ENCODE measurements at places on chromosomes 7 and 10.

- H3K4me3 ChIP-seq: no peak overlapping the region
- no peaks in the 10 kb centered on the region for H3K4me1 ChIP-seq
- no peak overlapping the region for H3K27ac ChIP-seq
Measured at GRCh38 chr10:32256613-32257437, 90.1 kb downstream of the EPC1 start.

DNA sequence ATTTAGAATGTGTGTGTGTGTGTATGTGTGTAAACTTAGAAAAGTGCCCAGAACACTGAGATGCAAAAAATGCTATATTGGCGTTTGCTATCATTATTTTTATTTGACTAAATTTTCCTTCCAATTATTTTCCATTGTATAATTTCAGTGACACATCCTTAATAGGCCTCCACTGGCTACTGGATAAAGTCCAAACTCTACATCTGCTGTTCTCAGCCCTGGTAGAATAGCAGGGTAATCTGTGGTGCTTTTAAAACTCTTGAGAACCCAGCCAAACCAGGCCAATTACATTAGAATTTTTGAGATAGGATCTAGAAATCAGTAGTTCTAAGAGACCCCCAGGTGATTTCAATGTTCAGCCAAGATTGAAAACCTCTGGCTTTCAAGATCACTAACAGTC is 66.4 kb downstream of the ZNF503 start:
- no peak overlapping the region for H3K27ac ChIP-seq
- H3K36me3 ChIP-seq: no peaks in the 10 kb centered on the region
- no peak overlapping the region for H3K4me3 ChIP-seq
- no peaks in the 10 kb centered on the region for H3K27me3 ChIP-seq
- H3K4me1 ChIP-seq: no peaks in the 10 kb centered on the region

GRCh38 chr10:3476640-3477448 is 304.3 kb upstream of the PITRM1 start:
- H3K36me3 ChIP-seq: no peaks in the 10 kb centered on the region
- DNase-seq: no peak
- H3K4me3 ChIP-seq: no peak overlapping the region
- no peak overlapping the region for H3K27ac ChIP-seq
- no peaks in the 10 kb centered on the region for H3K27me3 ChIP-seq
- H3K4me1 ChIP-seq: no peaks in the 10 kb centered on the region

- no peaks in the 10 kb centered on the region for H3K27me3 ChIP-seq
- no peaks in the 10 kb centered on the region for H3K36me3 ChIP-seq
- no peak overlapping the region for H3K4me3 ChIP-seq
- no peak for DNase-seq
- no peaks in the 10 kb centered on the region for H3K4me1 ChIP-seq
Measured at GRCh38 chr7:18855796-18856195, 261.6 kb downstream of the TWIST1 start.

- no peaks in the 10 kb centered on the region for H3K36me3 ChIP-seq
- DNase-seq: no peak
- no peaks in the 10 kb centered on the region for H3K4me1 ChIP-seq
- H3K27me3 ChIP-seq: no peaks in the 10 kb centered on the region
- no peak overlapping the region for H3K27ac ChIP-seq
Measured at GRCh38 chr7:101626069-101626671, 2.9 kb downstream of the MYL10 start.

DNA sequence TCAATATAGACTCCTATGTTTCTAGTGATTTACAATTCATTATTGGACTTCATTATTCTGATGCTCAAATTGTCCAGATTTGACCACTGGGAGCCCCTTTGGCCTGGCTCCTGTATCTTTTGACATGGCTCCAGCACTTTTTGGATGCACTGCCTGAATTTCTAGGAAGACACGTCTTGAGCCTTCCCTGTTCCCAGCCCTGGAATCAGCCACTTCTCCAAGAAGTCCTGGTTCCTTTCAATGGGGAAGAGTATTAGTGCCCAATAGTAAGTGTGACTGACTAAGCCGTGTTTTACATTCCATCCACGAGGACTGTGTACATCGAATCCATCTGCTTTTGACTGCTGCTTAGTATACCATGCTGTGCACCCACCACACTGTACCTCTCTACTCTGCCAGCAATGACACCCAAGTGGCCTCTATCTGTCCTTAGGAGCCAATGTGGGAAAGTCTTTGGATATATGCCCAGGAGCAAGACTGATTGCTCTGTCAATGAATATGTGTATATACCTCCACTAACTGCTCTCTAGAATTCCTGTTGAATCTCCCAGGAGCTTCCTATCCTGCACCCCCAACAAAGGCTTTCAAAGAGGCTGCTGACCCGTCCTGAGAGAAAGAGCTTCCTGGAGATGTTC is 23.2 kb upstream of the NPFFR1 start:
- H3K27ac ChIP-seq: no peak overlapping the region
- no peak overlapping the region for H3K4me3 ChIP-seq
- no peaks in the 10 kb centered on the region for H3K36me3 ChIP-seq
- H3K4me1 ChIP-seq: no peaks in the 10 kb centered on the region

DNA sequence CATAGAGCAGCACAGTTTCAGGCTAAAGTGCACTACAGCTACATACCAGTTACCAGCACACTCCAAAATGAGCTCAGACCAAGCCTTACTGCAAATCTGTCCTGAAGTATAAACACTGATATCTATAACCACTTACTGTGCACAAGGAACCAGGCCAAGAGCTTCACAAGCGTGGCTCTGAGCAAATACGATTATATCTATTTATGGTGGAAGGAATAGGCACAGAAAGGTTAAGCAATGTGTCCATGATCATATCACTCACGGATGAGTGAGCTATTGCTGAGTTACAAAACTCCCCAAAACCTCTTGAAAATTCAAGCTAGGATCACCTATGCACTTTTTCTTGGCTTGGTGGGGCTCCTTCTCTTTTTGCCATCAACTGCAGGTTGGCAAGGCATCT is 84.9 kb downstream of the GPAM start:
- DNase-seq: no peak
- H3K27ac ChIP-seq: no peak overlapping the region
- H3K36me3 ChIP-seq: no peaks in the 10 kb centered on the region
- H3K4me1 ChIP-seq: no peaks in the 10 kb centered on the region
- no peaks in the 10 kb centered on the region for H3K27me3 ChIP-seq

- H3K4me3 ChIP-seq: peak within 1 kb of the TSS; percentile 45
- no peak within 1 kb of the TSS for H3K27ac ChIP-seq
- peak; percentile 75 for DNase-seq
Measured at GRCh38 chr7:32070406-32071360, at the start of gene PDE1C. Gene PDE1C, minus strand, starts transcription at chr7:32070407.

DNA sequence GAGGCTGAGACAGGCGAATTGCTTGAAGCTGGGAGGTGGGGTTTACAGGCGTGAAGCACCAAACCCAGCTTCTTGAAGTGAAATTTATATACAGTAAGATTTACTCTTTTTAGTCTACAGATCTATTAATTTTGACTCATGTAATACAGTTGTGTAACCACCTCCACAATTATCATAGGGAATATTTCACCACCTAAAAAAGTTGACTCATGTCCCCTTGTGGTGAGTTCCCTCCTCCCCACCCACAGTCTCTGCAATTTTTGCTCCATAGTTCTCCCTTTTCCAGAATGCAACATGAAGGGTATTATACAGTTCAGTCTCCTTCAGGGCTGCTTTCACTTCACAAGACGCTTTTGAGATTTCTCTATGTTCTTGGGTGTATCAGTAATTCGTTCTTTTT is 156.8 kb downstream of the FAM107B start:
- no peak overlapping the region for H3K27ac ChIP-seq
- no peaks in the 10 kb centered on the region for H3K36me3 ChIP-seq
- no peak overlapping the region for H3K4me3 ChIP-seq
- no peak for DNase-seq
- no peaks in the 10 kb centered on the region for H3K4me1 ChIP-seq
- H3K27me3 ChIP-seq: no peaks in the 10 kb centered on the region

GRCh38 chr7:118153551-118154177 is 30.3 kb upstream of the LSM8 start:
- no peaks in the 10 kb centered on the region for H3K27me3 ChIP-seq
- H3K4me3 ChIP-seq: no peak overlapping the region
- no peaks in the 10 kb centered on the region for H3K36me3 ChIP-seq
- H3K27ac ChIP-seq: no peak overlapping the region
- no peaks in the 10 kb centered on the region for H3K4me1 ChIP-seq

DNA sequence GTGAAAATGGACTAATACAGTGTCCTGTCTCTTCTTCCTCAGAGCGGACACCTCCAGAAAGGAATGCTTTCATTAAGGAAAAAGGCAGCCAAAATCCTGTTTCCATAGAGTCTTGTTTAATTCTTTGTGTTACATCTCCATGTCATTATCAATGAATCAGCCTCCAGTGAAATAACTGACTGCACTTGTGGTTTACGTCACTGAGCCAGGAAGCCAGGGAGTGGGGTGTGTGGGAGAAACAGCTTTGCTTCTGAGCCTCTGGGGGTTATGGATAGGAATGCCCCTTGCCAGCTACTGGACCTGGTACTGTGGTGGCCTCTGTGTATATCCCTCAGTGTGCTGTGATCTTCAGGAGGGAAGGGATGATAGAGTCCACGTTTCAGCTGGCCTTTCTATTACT is 416.8 kb downstream of the GALNT17 start:
- H3K27ac ChIP-seq: no peak overlapping the region
- no peak overlapping the region for H3K4me3 ChIP-seq
- no peaks in the 10 kb centered on the region for H3K27me3 ChIP-seq

GRCh38 chr7:120303105-120303504 is 30.1 kb downstream of the KCND2 start:
- no peaks in the 10 kb centered on the region for H3K4me1 ChIP-seq
- H3K4me3 ChIP-seq: no peak overlapping the region
- DNase-seq: no peak
- H3K27me3 ChIP-seq: no peaks in the 10 kb centered on the region
